ENCODE measurements at places on chromosomes 5 and 9.

GRCh38 chr9:98888801-98889421 is 54.8 kb upstream of the COL15A1 start:
- no peaks in the 10 kb centered on the region for H3K27me3 ChIP-seq
- DNase-seq: no peak
- no peaks in the 10 kb centered on the region for H3K36me3 ChIP-seq
- H3K4me1 ChIP-seq: peaks cover 20% of the 10 kb centered on the region

DNA sequence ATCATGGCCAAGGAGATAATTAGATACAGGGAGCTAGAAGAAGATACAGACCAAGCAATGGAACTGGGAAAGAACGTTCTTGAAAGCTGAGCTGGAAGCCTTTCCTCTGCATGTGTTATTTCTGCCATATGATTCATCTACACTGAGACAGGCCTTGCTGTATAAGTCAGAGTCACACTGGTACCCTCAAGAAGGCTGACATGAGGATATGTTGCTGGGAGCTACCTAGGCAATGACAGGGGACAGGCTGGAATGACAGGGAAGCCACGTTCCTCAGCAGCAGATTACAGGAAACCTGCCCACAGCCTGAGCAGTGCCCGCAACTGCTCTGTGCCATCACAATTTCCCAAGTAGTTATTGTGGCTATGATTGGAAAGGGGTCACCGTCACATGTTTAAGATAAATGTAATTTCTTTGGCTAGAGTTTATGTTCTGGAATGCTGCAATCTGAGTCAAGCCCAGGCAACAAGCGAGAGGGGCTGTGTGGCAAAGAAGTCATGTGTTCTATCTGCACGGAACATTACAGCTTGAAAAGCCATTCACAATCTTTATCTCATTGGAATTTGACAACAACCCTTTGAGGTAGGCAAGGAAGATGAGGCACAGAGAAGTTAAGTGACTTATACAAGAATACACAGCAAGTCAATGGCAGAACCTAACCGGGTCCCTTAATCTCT is 108.2 kb downstream of the TTLL11 start:
- no peak overlapping the region for H3K27ac ChIP-seq
- H3K4me1 ChIP-seq: peaks cover 9% of the 10 kb centered on the region
- no peak for DNase-seq
- H3K27me3 ChIP-seq: no peaks in the 10 kb centered on the region
- H3K4me3 ChIP-seq: no peak overlapping the region

GRCh38 chr9:93598647-93599241 is 22.4 kb downstream of the PHF2 start:
- no peak overlapping the region for H3K4me3 ChIP-seq
- H3K27ac ChIP-seq: no peak overlapping the region
- H3K4me1 ChIP-seq: no peaks in the 10 kb centered on the region
- no peak for DNase-seq
- no peaks in the 10 kb centered on the region for H3K36me3 ChIP-seq

- H3K27me3 ChIP-seq: no peaks in the 10 kb centered on the region
- H3K36me3 ChIP-seq: no peaks in the 10 kb centered on the region
- no peak overlapping the region for H3K27ac ChIP-seq
- H3K4me1 ChIP-seq: no peaks in the 10 kb centered on the region
- no peak for DNase-seq
Measured at GRCh38 chr5:14879393-14879792, 7.8 kb upstream of the ANKH start.

DNA sequence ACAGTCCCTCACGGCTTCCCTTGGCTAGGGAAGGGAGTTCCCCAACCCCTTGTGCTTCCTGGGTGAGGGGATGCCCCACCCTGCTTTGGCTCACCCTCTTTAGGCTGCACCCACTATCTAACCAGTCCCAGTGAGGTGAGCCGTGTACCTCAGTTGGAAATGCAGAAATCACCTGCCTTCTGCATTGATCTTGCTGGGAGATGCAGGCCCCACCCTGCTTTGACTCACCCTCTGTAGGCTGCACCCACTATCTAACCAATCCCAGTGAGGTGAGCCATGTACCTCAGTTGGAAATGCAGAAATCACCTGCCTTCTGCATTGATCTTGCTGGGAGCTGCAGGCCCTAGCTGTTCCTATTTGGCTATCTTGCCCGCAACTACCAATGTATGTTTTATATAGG is 44.7 kb downstream of the CCL28 start:
- no peak for DNase-seq
- H3K4me1 ChIP-seq: no peaks in the 10 kb centered on the region
- no peaks in the 10 kb centered on the region for H3K36me3 ChIP-seq
- H3K4me3 ChIP-seq: no peak overlapping the region

GRCh38 chr9:89414670-89415324 is 83.1 kb downstream of the SEMA4D start:
- H3K36me3 ChIP-seq: no peaks in the 10 kb centered on the region
- no peak overlapping the region for H3K27ac ChIP-seq
- H3K27me3 ChIP-seq: no peaks in the 10 kb centered on the region
- no peak overlapping the region for H3K4me3 ChIP-seq
- H3K4me1 ChIP-seq: no peaks in the 10 kb centered on the region
- no peak for DNase-seq

GRCh38 chr5:128470663-128471062 is 67.4 kb downstream of the FBN2 start:
- no peak overlapping the region for H3K4me3 ChIP-seq
- H3K4me1 ChIP-seq: no peaks in the 10 kb centered on the region
- H3K36me3 ChIP-seq: no peaks in the 10 kb centered on the region
- DNase-seq: no peak
- no peaks in the 10 kb centered on the region for H3K27me3 ChIP-seq

- H3K36me3 ChIP-seq: no peaks in the 10 kb centered on the region
- no peak overlapping the region for H3K4me3 ChIP-seq
- H3K4me1 ChIP-seq: no peaks in the 10 kb centered on the region
- no peaks in the 10 kb centered on the region for H3K27me3 ChIP-seq
- H3K27ac ChIP-seq: no peak overlapping the region
Measured at GRCh38 chr5:97111004-97111403, 31.4 kb downstream of the LIX1 start.

- no peak overlapping the region for H3K4me3 ChIP-seq
- H3K27me3 ChIP-seq: no peaks in the 10 kb centered on the region
- H3K36me3 ChIP-seq: no peaks in the 10 kb centered on the region
Measured at GRCh38 chr9:18371621-18372020, 102.3 kb upstream of the ADAMTSL1 start.
